PC-9 (cell line): ENCODE measurements at places on chromosomes 2 and 18. TPM values are rescaled to one million over a fixed set of nuclear protein-coding genes. Genes with fewer than 3 reads are reported as not detected.

MDH1 gene
- 157 and 162 TPM in 2 replicates for total RNA-seq

REG3A gene
- total RNA-seq: not detected in 2 replicates

EFR3B gene
- 0.20 TPM in 1 of 2 replicates, not detected in the other for total RNA-seq

LHCGR gene
- total RNA-seq: not detected in 2 replicates

IL36A gene
- total RNA-seq: not detected in 2 replicates

MRPL44 gene
- 66.4 and 76.6 TPM in 2 replicates for total RNA-seq

AFF3 gene
- total RNA-seq: not detected in 2 replicates

MOCOS gene
- 22.7 and 30.4 TPM in 2 replicates for total RNA-seq

MERTK gene
- total RNA-seq: 1.6 and 3.4 TPM in 2 replicates

LYG2 gene
- not detected in 2 replicates for total RNA-seq

RPRM gene
- 2.1 and 2.9 TPM in 2 replicates for total RNA-seq

LRRTM4 gene
- 1.3 and 2.2 TPM in 2 replicates for total RNA-seq

DOK6 gene
- not detected in 2 replicates for total RNA-seq

KLHL14 gene
- not detected in 2 replicates for total RNA-seq

CRYGC gene
- total RNA-seq: not detected in 2 replicates

CAPN13 gene
- total RNA-seq: 1.1 and 1.5 TPM in 2 replicates

HOXD8 gene
- total RNA-seq: 0.39 and 0.50 TPM in 2 replicates

CCBE1 gene
- 3.1 and 5.8 TPM in 2 replicates for total RNA-seq

GREB1 gene
- 0.20 and 0.37 TPM in 2 replicates for total RNA-seq

OTOF gene
- total RNA-seq: not detected in 2 replicates

IL1F10 gene
- total RNA-seq: not detected in 2 replicates

ERFE gene
- total RNA-seq: 9.7 and 18.3 TPM in 2 replicates

UGT1A9 gene
- not detected in 2 replicates for total RNA-seq

GPR148 gene
- not detected in 2 replicates for total RNA-seq

UGT1A7 gene
- 20.3 and 26.7 TPM in 2 replicates for total RNA-seq

SCN9A gene
- 3.4 and 5.2 TPM in 2 replicates for total RNA-seq

ANKRD29 gene
- 4.3 and 4.6 TPM in 2 replicates for total RNA-seq

C2orf92 gene
- total RNA-seq: 11.2 and 14.0 TPM in 2 replicates

TMEM178A gene
- total RNA-seq: 2.8 and 2.9 TPM in 2 replicates

TCF7L1 gene
- total RNA-seq: 2.3 and 2.8 TPM in 2 replicates

MRO gene
- total RNA-seq: not detected in 2 replicates

TMEM169 gene
- 0.46 and 0.58 TPM in 2 replicates for total RNA-seq

C2orf81 gene
- 9.8 and 12.0 TPM in 2 replicates for total RNA-seq

GREB1L gene
- 3.6 and 6.0 TPM in 2 replicates for total RNA-seq

SNORC gene
- total RNA-seq: 10.4 and 20.0 TPM in 2 replicates

SLC4A5 gene
- 1.2 TPM in 1 of 2 replicates, not detected in the other for total RNA-seq

POTEE gene
- 0.20 TPM in 1 of 2 replicates, not detected in the other for total RNA-seq

CCNT2 gene
- 19.1 and 26.2 TPM in 2 replicates for total RNA-seq

GATA6 gene
- 9.1 and 12.3 TPM in 2 replicates for total RNA-seq

MAPK4 gene
- not detected in 2 replicates for total RNA-seq

SLC4A1AP gene
- total RNA-seq: 18.5 and 22.7 TPM in 2 replicates

GPR75 gene
- 1.8 and 3.7 TPM in 2 replicates for total RNA-seq

CAPG gene
- total RNA-seq: 417 and 428 TPM in 2 replicates

CERS6 gene
- 7.5 and 8.3 TPM in 2 replicates for total RNA-seq

TSGA10 gene
- total RNA-seq: 13.5 and 14.9 TPM in 2 replicates

TNFRSF11A gene
- 6.3 and 6.7 TPM in 2 replicates for total RNA-seq

BCL2 gene
- total RNA-seq: 2.0 TPM in 2 replicates

GPR39 gene
- 14.1 and 20.9 TPM in 2 replicates for total RNA-seq

PFN4 gene
- total RNA-seq: 1.2 and 2.6 TPM in 2 replicates

AOX1 gene
- total RNA-seq: 4.1 and 5.1 TPM in 2 replicates
